ENCODE measurements at places on chromosomes 2 and 18. TPM values are rescaled to one million over a fixed set of nuclear protein-coding genes. Genes with fewer than 3 reads are reported as not detected.

RNMT gene
- total RNA-seq, result 25.3 TPM

HK2 gene
- total RNA-seq, result 23.5 TPM

MROH2A gene
- total RNA-seq, result not detected

HRH4 gene
- 0.10 TPM for total RNA-seq

- DNase-seq, result no peak
These were observed 452.1 kb downstream of the TMX3 start for GRCh38 chr18:68262690-68263294.

GRCh38 chr18:43665105-43665788 is 388.0 kb upstream of the SYT4 start:
- no peak for DNase-seq

DNA sequence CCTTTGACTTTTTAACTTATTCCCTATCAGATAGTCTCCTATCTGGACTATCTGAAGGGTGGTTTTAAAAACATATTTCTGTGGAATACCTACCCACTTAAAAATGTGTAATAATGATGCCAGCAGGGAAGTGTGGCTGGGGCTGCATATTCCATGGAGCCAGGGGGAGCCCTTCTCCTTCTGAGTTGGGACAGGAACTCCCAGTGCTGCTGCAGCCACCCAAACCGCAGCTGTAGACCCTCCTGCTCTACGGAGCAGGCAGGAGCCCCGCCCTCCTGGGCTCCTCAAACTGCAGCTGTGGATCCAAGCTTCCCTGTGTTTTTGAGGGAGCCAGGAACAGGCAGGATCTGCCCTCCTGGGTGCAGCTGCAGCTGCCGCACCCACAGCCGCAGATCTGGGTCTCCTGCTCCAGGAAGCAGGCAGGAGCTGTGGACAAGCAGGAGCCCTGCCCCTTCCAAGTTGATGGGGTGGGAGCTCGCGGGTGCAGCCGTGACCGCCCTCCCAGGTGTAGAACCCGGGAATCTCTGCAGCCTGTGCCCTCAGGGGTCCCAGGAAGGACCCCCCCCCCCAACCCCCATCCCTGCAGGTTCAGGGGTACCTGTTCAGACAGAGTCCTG is 57.8 kb downstream of the PDK1 start:
- no peak for DNase-seq

- DNase-seq, result no peak
These were observed 18.5 kb downstream of the SLC66A2 start for GRCh38 chr18:79932907-79933306.

DNA sequence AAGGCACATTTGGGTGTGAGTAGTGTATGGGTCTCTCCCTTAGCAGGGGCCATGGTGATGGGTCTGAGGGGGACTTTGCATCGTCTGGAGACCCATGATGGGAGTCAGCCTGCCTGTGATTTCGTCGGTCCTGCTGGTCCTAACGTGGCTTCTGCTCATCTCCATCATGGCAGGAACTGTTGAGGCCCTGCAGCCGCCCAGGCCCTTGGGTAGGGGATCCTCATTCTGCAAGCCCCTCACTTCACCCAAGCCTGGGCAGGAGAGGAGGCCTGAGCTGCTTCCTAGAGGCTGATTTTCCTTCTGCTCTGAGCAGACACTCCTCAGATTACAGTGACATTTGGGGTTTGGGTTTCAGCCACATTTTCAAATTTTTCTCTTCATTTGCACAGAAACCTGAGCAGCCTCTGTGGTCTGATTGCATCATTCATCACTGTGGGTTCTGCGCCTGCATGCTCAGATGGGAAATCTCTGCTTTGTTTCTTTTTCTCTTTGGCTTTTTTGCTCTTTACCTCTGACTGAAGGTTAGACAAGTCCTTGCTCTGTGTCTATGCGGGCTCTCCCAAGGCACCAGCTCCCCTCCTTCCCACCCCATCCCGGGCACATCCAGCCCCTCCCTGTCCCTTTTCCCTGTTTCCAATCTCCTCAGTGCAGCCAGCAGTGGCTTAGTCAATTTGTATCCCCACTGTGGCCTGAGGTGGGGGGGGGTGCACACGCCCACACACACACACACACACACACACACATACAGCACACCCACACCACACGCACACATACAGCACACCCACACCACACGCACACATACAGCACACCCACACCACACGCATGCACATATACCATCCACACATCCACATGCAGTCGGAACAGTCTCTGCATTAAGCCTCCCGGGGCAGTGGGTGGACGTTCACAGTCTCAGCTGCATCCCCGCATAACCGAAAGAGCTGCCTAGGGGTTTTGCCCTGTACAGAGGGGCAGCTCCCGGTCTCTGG is 305.4 kb upstream of the HS6ST1 start:
- no peak for DNase-seq

DNA sequence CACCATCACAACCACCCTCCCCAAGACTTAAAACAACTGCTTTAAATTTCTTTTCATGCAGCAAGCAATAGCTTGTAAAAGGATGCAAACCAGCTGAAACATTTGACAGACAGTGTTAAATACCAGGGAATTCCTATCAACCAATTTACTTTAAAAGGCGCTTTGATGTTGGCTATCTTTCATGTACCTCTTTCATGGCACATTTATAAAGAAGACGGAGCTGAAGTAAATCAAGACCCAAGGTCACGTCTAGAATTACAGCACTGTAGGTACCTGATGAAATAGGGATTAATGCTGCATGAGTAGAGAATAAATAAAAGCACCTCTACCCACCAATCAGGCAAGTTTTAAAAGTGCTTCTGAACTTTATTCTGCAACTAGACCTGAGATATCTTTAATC is 78.9 kb downstream of the SRBD1 start:
- DNase-seq, result no peak

DNA sequence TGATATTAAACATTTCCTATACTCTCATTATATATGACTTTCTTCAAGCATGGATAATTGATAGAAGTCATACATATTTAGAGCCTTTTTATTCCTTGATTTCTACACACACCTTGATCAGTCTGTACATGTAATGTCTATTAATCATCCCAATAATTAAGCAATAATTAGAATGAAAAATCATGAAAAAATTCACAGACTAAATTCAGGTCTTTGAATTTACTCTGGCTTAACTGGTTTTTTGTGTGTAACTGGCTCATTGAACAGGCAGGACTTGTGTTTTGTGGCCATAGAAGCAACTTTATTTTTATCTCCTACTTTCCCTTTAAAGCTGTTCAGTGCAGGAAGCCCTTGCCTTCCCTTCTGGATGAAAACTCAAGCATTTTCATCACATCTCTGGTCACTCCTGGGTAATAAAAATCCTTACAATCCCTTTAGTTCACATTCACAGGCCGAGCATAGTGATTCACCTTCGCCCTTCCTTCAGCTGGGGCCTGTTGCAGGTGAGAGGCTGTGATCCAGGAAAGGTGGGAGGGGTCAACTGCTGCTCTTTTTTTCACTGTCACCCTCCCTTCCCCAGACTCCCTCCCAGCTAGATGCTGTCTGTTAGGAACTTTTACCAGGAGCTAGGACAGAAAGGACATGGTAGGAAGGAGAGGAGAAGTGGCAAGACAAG is 58.0 kb upstream of the ITSN2 start:
- DNase-seq, result no peak

GRCh38 chr18:22432657-22433137 is 15.0 kb upstream of the CTAGE1 start:
- DNase-seq, result peak; percentile 90

DNA sequence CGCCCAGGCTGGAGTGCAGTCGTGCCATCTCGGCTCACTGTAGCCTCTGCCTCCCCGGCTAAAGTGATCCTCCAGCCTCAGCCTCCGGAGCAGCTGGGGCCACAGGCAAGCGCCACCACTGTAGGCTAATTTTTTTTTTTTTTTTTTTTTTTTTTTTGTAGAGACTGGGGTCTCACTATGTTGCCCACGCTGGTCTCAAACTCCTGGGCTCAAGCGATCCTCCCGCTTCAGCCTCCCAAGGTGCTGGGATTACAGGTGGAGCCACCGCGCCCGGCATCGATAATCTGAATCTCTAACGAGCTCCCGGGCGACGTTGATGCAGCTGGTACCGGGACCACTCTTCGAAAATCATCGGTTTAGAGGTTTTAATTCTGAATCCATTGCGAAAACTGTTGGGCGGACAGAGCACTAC is 520 bp upstream of the CYP20A1 start:
- DNase-seq, result no peak

DNA sequence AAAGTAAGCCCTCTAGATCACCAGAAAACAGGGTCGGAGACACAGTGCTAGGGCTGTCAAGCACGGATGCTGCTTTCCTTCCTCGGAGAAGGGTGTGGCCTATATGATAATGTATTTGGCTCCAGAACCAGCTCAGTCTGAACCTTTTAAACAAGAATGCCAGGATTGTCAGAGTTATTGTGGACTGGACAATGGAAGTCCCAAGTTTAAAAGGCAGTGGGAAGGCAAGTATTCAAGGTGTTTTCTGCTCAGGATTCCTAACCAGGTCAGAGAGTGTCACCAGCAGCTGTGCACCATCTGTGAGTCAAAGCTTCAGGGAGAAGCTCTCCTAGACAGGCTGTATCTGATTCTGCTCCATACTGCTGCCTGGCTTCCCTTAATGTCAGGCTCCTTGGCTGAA is 94.8 kb downstream of the SPOPL start:
- no peak for DNase-seq

DNA sequence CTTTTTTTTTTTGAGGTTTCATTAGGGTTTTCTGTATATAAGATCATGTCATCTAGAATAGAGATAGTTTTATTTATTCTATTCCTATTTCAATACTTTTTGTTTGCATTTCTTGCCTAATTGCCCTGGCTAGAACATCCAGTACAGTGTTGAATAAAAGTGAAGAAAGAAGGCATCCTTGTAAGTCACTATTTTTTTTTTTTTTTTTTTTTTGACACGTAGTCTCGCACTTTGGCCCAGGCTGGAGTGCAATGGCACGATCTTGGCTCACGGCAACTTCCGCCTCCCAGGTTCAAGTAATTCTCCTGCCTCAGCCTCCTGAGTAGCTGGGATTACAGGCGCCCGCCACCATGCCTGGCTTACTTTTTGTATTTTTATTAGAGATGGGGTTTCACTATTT is 27.8 kb upstream of the RANBP2 start:
- DNase-seq, result no peak

- peak; percentile 85 for DNase-seq
These were observed 23.0 kb downstream of the CDC42EP3 start for GRCh38 chr2:37648331-37649011.

DNA sequence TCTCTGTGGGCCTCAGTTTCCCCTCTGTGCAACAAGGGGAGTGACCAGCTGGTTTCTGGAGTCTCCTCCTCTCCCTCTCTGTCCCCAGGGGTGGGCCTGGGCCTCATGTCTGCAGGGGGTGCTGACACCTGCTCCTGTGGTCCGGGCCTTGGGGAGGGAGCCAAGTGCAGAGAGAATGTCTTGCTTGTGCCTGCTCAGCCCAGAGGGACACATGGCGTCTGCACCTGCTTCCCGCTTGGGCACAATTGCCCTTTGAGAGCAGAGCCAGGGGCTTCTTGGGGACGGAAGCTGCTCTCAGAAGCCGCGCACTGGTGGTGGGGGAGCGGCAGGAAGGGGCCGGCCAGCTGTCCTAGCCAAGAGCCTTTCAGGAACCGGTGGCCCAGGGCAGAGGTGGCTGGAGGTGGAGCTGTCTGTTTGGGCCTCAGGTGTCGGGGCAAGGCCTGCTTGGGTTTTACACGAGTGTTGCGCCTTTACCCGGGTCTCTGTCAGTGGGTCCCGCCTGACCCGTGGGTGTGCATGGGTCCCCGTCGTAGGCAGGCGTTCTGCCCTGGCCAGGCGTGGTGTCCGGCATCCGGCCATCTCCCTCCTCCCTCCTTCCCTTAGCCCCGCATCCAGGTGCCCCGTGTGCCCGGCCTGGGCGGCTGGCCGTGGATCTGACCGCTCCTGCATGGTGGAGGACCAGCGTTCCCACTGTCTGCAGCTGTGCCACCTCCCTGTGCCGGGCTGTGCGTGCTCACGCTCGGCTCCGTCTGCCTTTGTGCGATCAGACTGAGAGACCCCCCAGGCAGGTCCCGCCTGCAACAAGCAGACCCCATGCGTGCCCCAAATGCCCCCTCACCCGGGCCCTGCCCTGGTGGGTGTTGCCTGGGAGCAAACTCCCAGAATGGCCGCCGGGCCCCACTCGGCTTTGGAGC is 4.0 kb downstream of the NEU4 start:
- DNase-seq, result peak; percentile 74

- DNase-seq, result no peak
These were observed 67.3 kb upstream of the UPP2 start for GRCh38 chr2:158034198-158034866.

DNA sequence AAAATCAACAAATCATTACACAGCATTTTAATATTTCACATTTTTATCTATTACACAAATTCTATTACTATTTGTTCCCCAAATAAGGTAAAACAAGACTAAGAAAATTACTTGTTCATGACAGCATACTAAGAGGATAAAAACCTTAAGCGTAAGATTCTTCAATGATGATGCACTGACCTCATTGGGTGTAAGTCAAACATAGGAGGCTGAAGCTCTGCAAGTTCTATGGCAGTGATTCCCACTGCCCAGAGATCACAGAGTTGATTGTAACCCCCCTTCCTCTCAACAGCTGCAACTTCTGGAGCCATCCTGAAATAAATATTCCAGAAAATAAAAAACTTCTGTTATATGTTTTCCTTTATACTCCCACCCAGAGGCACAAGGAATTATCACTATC is 82.2 kb upstream of the CDKL4 start:
- no peak for DNase-seq
